ENCODE measurements at places on chromosomes 1 and 21.

DNA sequence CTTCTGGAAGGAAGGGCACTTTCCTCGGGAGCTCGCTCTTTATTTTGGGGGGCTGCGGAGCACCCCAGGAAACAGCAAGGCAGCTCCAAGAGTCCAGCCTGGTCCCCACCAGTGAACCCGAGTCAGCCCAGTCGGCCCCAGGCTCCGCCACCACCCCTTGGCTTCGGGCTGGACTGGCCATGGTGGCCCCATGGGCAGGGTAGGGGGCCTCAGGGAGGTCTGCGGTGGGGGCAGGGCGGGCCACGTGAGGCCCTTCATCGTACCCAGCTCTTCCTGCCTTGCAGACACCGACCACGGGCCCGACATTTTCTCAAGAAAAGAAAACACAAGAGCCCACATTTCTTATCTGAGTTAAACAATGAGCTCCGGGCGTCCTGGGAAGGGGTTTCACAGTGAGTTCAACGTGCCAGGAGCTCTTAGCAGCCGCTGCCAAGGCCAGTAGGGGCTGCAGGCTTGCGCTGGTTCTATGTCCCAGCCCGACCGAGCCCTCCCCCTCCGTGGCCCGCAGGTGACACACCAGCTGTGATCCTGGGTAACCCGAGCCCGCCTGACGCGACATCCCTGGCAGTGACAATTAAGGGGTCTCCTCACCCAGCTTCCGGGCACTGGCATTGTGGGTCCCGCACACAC, 66.2 kb downstream of the PRDM16 start:
- no peak for DNase-seq

- no peak for DNase-seq
These were observed 52.7 kb downstream of the ELF3 start for GRCh38 chr1:202063093-202063492.

DNA sequence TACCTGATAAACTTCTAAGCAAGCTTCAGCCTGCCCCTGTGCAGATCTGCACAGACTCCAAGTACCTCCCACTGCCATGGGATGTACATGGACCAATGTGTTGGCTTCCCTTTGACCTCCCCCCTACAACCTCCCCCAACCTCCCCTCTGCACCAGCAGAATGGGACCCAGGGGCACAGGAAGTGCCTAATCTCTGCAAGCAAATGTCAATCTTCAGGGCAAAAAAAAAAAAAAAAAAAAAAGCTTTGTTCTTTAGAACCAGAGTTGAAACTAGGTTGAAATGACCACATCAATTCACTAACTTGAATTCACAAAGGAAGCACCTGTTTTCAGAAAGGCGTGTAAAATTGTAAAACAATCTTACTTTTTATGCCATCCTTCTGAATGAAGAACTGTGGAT, 53.9 kb upstream of the TIAM1 start:
- DNase-seq, result no peak

GRCh38 chr1:19955534-19956170, 23.8 kb downstream of the PLA2G2A start:
- DNase-seq, result no peak

DNA sequence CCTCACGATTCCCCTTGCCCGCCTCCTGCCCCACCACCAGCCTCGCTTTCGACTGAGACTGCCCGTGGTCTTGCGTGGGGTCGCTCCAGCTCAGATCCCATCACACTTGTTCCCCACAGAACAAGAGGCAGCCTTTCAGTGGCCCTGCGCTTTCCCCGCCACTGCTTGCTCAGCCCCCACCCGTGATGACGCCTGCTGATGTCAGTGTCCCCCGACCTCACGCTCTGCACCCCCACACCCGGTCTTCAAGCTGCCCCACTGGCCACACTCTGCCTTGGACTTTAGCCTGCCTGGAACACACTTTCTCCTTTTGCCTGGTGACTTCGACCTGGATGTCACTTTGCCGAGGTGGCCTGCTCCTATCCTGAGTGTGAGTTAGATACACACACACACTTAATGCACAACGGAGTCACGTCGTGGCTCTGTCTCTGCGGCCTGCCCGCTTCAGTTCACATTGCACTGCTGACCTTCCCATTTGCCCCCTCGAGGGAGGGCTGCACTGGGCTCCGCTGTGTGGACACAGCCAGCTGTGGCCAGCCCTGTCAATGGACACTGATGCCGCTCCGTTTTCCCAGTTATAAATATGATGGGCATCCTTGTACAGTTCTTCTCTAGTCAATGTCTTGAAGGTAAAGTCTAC, 13.0 kb downstream of the AGPAT3 start:
- DNase-seq, result no peak

GRCh38 chr21:45882645-45883044, 98.9 kb upstream of the COL6A1 start:
- no peak for DNase-seq

DNA sequence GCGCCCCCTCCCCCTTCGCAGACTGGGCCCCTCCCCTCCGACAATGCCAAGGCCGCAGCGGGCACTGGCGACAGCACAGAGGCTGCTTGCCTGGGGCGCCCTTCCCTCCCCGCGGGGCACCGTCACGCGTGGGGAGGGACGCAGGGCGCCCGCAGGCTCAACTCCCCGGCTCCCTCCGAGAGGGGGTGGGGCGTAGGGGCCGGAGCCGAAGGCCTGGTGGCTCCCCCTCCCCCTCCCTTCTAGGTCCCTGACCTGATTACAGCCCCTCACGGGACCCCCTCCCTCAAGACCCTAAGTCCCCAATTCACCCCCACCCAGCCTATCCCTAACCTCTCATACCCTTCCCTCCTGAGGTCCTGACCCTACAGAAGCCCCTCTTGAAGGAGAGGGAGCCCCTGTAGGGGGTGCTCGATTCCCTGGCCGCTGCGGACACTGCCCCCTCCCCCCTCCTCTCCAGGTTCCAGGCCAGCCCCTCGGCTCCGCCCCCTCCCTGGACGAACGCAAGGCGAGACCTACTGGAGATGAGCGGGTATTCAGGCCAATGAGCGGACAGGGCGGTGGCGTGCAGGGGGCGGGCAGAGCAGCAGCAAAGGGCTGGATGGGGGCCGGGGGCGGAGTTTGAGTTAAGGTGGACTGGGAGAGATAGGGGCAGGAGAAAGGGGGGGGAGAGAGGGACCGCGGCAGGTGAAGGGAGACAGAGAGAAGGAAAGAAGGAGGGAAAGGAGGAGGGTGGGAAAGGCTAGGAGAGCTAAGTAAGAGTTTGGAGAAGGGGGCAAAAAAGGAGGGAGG, 733 bp upstream of the ZBTB7B start:
- peak; percentile 97 for DNase-seq

GRCh38 chr1:100799954-100800612, 80.5 kb downstream of the VCAM1 start:
- no peak for DNase-seq

DNA sequence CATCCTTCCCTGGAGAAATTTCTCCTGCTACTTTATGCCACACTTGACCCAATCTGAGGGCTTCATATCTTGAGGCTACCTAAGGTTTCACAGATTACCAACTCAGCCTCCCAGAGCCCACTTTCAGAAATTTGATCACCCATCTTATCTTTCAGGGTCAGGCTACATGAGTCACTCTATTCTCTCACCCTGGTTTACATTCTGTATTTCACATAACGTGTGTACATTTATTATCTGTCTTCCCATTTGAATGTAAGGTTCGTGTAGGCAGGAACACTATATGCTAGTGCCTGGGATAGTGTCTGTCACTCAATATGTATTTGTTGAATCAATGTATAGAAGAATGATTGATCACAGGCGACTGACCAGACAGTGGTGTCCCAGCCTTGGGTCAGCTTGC, 124.8 kb downstream of the UBE2U start:
- no peak for DNase-seq

DNA sequence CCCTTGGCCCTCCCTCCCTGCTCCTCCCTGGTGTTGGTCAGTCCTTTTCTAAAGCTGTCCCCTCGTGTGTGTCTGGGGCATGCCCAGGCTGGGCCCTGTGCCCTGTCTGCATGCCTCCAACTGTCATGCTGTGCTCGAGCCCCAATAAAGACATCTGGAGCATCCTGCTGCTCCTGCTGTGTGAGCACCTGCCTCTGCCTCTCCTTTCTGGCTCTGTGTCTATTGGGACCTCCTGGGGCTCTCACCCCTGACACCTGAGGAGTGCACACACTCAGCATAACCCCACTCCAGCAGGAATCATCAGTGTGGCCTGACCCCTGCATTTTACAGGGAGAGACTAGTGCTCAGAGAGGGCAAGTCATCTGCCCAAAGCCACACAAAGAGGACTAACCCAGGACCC, 23.7 kb downstream of the KCNC4 start:
- no peak for DNase-seq

GRCh38 chr1:154142358-154142757, 12.5 kb downstream of the NUP210L start:
- no peak for DNase-seq

DNA sequence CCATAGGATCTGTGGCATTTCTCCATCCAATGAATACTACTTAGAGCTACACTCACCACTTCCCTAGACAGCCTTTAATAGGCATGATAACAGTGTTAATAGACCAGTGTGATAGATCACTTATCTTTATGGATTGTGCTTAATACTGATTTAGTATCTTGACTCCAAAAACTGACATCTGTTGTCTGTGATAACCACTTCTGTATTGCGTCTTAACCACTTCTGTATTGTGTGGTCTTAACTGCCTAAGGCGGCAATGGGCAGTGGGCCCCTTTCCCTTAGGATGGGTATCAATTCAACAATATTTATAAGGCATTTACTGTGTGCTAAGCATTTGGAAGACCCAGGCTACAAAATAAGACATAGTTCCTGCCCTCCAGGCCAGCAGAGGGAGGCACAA, 32.0 kb upstream of the RCAN3 start:
- no peak for DNase-seq

- DNase-seq, result no peak
These were observed 159.6 kb upstream of the FGGY start for GRCh38 chr1:59137276-59137615.

GRCh38 chr1:62514746-62515423, 78.0 kb downstream of the USP1 start:
- no peak for DNase-seq

GRCh38 chr1:70420320-70420719, 9.3 kb downstream of the CTH start:
- no peak for DNase-seq

- no peak for DNase-seq
These were observed 254.4 kb downstream of the FAF1 start for GRCh38 chr1:50705699-50706098.

DNA sequence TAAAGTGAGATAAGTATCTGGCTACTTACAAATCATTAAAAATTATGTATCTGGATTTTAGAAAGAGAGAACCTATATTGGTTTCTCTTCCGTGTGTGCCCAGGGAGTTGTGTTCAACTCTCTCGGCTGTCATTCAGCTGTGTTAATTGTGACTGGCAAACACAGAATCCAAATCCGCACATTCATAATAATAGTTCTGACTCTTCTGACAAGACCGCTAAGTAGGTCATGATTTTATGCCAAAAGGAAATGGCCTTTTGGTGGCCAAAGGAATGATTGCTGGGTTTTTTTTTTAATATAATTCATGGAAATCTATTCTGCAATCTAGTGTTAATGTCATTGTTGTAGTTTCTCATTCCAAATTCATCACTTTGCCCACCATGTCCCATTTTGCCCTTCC, 110.7 kb downstream of the AK5 start:
- DNase-seq, result no peak

GRCh38 chr1:11682799-11683198, 1.9 kb upstream of the MAD2L2 start:
- no peak for DNase-seq

- no peak for DNase-seq
These were observed 55.2 kb downstream of the SLC9A1 start for GRCh38 chr1:27099587-27100334.

DNA sequence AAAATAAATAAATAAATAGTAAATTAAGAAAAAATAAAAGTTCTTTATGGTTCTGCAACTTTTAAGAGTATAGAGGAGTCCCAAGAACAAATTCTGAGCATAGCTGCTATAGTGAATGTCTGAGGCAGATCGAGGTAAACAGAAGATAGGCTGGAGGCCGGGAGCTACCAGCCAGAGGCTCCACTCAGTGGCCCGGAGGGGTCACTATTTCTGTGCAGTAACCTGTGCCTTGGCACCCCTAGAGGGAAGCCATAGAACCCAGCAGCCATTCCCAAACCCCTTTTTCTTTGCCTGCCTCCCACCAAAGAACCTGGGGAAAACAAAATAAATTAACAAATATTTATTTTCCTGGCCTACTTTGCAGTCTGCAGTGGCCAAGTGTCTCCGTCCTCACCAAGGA, 38.4 kb upstream of the HEATR1 start:
- DNase-seq, result no peak

DNA sequence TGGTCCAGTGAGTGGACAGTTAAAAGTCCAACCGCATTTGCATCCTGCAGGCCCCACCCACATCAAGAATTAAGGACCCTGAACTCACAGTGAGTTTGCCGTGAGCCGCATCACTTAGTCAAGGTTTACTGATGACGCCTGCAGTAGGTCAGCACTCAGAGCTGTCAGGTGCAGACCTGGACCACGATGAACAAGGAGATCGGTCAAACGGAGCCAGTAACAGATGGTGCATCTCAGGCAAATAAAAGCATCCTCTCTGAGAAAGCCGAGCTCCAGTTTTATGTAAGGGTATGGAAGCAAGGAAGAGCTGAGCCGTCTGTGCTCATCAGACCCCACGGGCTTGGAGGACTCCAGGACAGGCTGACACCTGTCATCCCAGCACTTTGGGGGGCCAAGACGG, 4.5 kb downstream of the PRDM15 start:
- DNase-seq, result no peak

DNA sequence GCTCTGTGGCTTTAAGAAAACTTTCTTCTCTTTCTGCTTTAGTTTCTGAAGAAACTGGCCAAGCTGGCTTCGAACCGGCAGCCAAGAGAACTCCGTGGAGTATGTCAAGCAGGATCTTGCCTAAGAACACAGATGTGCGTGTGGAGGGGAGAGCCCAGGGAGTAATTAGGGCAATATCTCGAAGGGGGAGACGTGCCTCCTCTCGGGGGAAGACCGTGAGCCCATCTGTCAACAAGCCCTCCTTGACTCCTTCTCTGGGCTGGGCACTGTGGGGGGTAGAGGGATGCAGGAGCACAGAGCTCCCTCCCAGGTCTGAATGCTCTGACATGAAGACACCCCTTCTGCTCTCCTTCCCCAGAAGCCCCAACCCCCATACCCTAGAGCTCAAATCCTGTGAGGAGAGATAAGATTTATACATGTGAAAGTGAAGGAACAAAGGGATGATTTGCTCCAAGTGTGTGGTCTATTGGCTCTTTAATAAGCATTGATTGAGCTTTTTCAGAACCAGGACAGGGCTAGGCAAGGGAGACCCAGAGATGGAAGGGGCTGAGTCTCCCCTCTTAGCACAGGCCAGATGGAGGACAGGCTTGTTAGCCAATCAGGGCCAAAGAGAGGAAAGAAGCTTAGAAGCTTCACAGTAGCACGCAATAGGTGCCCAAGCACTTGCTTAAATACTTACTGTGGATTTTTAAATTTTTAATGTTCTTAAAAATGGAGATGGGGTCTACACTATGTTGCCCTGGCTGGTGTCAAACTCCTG, 37.5 kb downstream of the EDN2 start:
- DNase-seq, result no peak

GRCh38 chr21:39107739-39108138, 75.5 kb downstream of the PSMG1 start:
- no peak for DNase-seq

GRCh38 chr1:92516574-92516973, 29.8 kb upstream of the GFI1 start:
- no peak for DNase-seq
